ENCODE measurements at places on chromosomes 3 and 15.

DNA sequence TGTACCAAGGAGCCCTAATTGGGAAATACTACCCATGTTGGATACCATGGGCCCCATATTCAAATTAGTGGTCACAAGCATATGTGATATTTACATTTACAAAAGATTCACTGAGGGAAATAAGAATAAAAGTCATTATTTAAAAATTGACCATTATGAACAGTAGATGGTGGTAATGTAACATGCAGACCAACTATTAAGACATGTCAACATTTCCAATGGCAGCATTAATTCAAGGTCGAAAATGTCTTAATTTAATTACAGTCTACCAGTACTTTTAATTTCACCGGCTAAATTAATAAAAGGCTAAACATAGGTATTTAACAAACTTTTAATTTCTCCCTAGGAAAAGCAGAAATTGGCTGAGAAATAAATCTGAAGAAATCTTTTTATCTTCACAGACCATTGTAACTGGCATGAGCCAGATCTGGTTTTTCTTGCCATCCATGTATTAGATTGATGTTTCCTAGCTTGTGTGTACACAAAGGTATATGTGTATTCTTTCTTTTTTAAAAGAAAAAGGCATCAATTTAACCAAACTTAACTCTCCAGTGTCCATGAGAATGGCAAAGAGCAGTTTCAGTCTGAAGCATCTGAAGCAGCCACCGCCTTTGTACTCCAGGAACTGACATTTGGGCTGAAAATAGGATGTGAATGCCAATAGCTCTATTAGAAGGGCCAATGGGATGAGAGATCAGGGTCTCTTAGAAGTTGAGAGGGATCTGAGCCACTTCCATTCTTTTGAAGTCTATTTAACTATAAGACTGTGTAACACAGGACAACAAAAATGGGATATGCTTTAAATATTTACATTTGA is 26.6 kb downstream of the NEK11 start:
- DNase-seq = peak; percentile 16

- DNase-seq = peak; percentile 19
These were observed 18.1 kb upstream of the STAC start for GRCh38 chr3:36362216-36362615.

DNA sequence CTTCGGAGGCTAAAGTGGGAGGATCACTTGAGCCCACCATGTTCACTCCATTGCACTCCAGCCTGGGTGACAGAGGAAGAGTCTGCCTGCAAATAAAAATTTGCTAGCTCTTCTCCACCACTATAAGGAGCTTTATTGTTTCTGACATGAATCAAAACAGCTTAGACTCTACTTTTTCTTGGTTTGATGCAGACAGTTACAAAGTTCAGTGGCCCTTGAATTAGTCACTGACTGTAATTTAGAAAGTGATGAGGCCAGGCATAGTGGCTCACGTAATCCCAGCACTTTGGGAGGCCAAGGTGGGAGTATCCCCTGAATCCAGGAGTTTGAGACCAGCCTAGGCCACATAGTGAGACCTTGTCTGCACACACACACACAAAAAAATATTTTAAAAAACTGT is 172.4 kb upstream of the CGNL1 start:
- DNase-seq = no peak

- no peak for DNase-seq
These were observed 270.2 kb upstream of the THBS1 start for GRCh38 chr15:39310633-39311032.

- no peak for DNase-seq
These were observed 235.4 kb downstream of the PDCD6IP start for GRCh38 chr3:34033839-34034238.

DNA sequence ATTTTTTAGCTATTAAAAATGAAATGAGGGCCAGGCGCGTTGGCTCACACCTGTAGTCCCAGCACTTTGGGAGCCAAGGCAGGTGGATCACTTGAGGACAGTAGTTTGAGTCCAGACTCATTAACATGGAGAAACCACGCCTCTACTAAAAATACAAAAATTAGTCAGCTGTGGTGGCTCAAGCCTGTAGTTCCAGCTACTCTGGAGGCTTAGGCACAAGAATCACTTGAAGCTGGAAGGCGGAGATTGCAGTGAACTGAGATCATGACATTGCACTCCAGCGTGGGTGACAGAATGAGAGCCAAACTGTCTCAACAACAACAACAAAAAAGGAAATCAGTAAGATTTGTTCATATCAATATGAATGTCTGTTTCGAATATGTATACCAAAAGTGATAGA is 517.1 kb downstream of the ROBO1 start:
- no peak for DNase-seq

DNA sequence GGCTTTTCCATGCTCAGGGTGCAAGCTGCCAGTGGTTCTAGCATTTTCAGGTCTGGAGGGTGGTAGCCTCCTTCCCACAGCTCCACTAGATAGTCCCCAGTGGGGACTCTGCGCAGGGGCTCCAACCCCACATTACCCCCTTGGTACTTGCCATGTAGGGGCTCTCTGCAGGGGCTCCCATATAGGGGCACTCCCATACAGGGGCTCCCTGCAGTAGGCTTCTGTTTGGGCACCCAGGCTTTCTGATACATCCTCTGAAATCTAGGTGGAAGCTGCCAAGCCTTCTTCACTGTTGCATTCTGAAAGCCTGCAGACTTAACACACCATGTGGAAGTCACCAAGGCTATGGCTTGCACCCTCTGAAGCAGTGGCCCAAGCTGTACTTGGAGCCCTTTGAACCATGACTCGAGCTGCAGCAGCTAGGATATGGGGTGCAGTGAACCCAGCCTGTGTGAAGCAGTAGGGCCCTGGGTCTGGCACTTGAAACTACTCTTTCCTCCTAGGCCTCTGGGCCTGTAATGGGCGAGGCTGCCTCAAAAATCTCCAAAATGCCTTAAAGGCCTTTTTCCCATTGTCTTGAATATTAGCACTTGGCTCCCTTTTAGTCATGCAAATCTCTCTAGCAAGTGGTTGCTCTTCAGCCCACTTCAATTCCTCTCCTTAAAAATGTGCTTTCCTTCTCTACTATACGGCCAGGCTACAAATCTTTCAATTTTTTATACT is 96.4 kb downstream of the TPRA1 start:
- no peak for DNase-seq

DNA sequence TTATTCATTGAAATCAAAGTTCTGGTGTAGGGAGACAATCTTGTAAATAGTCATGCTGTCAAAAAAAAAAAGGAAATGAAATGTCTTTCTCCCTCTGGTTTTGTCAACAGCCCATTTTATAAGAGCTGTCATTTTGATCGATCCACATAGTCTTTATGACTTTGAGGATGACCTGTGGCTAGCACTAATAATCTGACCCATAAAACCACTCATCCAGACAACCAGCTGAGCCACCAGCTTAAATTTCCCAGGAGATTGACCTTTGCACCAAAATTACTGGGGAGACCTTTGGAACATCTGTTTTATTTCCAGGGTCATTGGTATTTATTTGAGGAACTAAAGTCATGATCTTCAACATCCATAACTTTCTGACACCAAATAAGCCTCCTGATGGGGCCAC is 98.5 kb upstream of the MME start:
- no peak for DNase-seq

GRCh38 chr3:58321791-58322190 is 10.9 kb upstream of the PXK start:
- no peak for DNase-seq

- DNase-seq = no peak
These were observed 42.5 kb upstream of the SNRK start for GRCh38 chr3:43243590-43244587.

DNA sequence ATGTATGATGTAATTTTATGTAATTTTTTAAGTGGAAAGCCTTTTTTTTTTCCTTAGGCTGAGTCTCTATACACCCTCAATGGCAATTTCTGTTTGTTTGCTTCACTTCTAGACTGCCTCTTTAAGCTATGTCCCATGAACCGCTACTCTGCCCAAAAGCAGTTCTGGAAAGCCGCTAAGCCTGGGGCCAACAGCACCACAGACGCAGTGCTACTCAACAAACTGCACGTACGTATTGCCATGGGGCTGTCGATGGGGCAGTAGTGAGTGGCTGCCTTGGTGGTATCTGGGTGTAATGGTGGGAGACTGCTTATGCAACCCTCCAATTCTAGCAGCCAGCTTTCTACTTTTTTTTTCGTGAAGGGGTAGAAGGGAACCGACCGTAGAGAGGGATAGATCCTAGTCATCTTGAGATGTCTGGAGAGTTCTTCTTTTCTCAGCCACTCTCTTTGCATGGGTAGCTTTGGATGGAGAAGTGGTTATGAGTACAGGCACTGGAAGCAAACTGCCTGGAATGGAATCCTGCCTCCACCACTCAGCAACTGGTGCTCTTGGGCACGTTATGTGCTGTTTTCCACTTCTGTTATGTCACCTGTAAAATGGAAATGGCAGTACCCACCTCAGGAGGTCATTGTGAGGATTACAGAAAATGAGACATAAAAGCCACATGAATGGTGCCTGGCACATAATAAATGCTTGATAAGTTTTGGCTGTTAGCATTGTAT is 134.7 kb downstream of the ITPR1 start:
- no peak for DNase-seq

DNA sequence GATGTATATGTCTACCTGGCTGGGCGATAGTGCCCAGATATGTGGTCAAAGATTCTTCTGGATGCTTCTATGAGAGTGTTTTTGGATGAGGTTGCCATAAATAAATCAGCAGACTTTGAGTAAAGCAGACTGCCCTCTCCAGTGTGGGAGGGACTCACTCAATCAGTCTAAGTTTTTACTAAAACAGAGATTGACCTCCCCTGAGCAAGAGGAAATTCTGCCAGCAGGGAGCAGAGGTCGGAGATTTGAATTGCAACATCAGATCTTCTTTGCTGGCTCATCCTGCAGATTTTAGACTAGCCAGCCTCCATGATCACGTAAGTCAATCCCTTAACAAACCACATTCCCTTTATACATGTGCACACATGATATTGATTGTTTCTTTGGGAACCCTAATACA is 300.9 kb downstream of the MCTP2 start:
- no peak for DNase-seq

DNA sequence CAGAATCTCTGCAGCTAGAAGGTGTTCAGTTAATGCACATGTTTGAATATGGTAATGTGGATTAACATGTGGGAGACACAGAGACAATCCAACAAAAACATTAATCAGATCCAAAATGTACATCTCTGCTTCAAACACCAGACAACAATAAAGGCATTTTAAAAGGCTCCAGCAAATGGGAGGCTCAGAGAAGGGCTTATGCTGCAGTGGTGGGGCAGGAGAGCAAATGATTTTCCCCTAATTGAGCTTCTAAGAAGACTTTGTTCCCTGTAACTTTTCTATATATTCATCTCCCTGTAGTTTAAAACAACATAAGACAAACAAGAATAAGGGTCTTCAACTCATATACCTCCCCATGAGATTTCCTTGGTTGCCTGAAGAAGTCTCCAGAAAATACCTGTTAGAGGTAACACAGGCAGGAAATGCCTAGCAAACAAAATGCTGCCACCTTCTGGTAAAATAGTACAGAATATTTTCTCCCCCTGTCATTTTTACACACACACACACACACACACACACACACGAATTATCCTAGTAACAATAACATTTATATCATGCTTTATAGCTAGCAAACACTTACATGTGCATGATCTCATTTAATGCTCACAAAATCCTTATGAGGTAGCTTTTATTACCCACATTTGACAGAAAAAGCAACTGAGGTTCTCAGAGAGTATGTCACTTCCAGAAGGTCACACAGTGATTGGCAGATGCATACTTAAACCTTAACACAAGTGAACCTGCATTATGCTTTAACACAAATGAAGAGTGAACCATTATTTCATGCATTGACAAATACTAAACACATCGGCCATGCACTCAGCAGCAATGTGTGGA is 123.4 kb upstream of the MB21D2 start:
- peak; percentile 64 for DNase-seq

- no peak for DNase-seq
These were observed 32.2 kb downstream of the CD276 start for GRCh38 chr15:73716417-73716816.

DNA sequence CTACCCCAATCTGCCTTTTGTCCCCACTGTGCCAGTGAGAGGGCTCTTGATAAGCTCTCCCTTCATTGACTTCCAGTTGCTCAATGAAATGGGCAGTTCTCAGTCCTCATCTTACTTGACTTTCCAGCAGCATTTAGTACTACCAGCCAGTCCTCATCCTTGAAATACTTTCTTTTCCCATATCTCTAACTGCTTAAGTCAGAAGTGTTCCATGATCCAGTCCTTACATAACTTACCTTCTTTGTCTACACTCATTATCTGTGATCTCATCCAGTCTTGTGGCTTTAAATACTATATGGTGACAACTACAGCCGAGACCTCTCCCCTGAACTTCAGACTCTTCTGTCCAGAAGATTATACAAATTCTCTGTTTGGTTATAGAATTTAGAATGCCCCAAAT is 28.7 kb downstream of the RARRES1 start:
- DNase-seq = no peak

- DNase-seq = peak; percentile 45
These were observed 88.3 kb downstream of the TMEM266 start for GRCh38 chr15:76147906-76148570.

DNA sequence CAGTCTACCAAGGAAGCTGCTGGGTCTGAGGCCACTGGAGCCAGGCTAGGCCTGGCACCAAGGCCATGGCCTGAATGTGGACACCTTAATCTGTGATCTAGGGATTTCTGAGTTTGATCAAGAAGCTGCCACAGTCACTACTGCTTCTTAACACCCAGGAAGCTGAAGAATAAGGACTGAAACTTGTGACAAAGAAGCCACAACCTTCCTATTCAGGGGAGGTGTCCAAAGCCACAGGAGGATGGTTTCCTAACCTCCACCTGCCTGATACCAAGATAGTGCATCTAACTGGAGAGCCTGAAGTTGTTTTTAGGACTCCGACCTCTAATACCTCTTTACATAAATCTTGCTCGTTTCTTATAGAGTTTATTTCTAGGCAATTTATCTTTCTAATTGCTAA is 5.5 kb upstream of the ANO10 start:
- DNase-seq = no peak

GRCh38 chr15:83380059-83380458 is 67.1 kb upstream of the SH3GL3 start:
- peak; percentile 22 for DNase-seq

GRCh38 chr3:188092648-188093047 is 61.3 kb upstream of the LPP start:
- DNase-seq = no peak
